Chondrocyte (in vitro differentiated cells): ENCODE measurements at places on chromosomes 16 and 17. TPM values are rescaled to one million over a fixed set of nuclear protein-coding genes. Genes with fewer than 3 reads are reported as not detected.

KRT23 gene
- not detected in 3 replicates for total RNA-seq

PIPOX gene
- total RNA-seq, result 1.5 to 2.3 TPM (median 2.2 TPM) in 3 replicates

EME1 gene
- total RNA-seq, result 1.9 to 6.8 TPM (median 2.5 TPM) in 3 replicates

DNA sequence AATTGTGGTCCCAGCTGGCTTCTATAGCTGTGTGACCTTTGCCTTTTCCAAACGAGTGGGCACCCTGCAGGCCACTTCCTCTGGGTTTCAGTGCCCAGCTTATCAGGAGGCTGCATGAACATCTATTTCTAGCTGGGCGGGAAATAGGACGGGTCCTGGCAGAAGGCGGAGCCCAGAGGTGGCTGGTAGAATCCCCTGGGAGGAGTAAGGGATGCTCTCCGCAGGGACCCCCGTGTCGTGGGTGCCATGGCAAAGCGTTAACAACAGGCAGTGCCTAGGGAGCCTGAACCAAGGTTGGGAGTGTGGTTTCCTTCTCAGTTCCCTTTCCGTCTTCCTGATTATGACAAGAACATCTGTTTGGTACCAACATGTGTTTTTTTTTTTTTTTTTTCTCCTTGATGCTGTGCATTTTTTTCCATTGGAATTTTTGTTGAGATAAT is 58.2 kb downstream of the PLCG2 start:
- no peak for DNase-seq

DNA sequence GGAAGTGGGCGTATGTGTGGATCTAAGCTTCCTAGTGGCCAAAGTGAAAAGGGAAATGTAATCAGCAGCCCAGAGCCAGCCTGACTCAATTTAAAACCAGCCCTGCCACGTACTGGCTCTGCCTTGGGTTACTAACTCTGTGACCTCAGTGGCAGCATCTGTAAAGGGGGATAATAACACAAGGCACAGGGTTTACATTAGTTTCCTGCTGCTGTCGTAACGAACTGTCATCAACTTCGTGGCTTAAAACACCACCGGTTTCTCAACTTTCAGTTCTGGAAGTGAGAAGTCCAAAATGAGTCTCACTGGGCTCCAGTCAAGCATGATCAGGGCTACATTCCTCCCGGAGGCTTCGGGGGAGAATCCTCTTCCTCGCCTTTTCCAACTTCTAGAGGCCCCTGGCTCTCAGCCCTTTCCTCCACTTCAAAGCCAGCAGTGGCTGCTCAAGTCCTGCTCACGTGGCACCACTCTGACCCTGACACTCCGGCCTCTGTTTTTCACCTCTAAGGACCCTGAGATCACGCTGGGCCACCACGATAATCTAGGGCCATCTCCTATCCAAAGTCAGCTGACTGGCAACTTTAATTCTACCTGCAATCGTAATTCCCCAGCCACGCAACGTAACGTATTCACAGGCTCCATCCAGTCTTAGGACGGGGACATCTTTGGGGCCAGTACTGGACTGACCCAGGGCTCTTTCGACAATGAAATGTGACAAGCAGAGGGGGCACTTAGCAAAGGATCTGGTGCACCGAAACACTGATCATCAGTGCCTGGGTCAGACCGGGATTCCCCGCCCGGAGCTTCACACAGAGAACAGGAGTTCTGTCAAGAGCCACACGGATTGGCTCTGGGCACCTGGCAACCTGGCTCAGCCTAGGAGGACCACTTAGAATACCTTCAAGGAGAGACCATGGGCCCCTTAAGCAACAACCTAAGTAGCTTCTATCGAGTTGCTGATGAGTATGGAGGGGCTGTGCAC is 14.5 kb downstream of the TMC6 start:
- peak; percentile 40 for DNase-seq

CCL17 gene
- not detected in 3 replicates for total RNA-seq

DNA sequence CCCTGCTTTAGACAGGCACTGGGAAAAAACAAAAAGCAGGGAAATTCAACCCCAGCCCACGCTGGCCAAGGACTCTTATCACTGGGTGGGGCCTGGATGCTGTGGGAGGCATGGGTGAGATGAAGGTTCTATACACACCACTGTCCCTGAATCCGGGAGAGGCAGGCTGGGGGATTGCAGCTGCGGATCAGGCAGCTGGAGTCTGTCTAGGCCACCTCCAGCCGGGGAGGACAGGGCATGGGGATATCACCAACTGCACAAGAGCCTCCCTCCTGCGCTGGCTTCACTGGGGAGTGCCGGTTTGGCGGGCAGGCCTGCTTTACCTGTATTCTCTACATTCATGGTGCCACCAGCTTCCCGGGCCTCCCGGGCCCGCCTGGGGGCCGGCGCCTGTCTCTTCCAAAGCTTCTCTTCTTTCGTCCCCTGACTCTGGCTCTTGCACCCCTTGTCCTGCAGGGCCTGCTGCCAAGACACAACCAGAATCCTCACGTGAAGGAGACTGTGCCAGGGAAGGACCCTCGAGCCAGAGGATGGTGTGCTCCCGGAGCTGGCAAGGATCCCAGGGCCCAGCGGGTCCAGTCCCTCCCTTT is 13.9 kb downstream of the KIFC3 start:
- no peak for DNase-seq

PTX4 gene
- not detected in 3 replicates for total RNA-seq

KRT12 gene
- total RNA-seq, result not detected in 3 replicates

GRCh38 chr17:4247971-4248388 is 15.8 kb downstream of the ANKFY1 start:
- no peak for DNase-seq

DNA sequence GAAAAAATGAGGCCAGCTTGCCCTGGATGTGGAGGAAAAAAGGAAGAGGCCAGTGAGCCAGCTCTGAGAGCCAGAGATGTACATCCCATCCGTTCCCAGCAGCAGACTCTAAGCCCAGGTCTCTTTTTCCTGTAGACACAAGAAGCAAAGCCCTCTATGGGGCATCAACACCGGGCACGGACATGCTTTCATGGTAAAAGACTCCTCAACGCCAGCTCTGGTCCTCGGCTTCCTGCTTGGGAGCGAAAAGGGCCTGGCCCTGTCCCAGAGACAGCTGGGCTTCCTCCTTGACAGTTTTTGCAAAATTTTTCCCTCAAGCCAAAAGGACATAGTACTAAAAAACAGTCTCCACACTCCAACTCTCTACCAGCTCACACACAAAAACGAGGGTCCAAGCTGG is 27.1 kb downstream of the PELP1 start:
- no peak for DNase-seq

DNA sequence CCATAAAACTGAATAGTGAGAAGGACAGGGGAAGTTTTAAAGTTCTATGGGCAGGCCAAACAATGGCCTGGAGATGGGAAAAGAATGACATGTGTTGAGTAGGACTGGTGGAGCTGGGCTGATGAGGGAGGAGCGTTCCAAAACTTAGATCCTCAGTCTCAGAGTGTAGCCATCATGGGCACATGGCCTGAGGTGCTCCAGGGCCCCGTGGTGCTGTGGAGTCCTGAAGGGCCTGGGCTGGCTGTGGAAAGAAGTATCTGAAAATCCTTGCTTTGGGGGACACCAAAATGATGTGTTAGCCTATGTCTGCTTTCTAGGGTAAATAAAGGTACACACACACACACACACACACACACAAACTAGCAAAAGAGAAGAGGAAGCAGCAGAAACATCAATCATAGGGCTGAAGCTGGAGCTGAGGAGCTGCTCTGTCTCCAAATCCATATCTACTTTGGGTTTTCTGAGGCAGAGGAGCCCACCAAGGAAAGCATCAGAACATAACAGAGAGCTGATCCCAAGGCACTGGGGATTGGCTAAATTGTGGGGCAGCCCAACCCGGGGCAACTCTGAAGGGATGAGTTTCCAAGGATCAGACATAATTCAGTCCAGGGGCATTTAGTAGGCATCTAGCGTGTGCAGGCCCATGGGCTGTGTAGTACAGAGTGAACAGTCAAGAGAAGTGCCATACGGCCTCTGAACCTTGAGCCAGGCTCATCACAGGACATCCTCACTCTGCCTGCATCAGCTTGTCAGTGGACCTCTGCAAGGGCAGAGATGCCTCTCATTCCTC is 85.2 kb downstream of the C16orf78 start:
- peak; percentile 48 for DNase-seq

DNA sequence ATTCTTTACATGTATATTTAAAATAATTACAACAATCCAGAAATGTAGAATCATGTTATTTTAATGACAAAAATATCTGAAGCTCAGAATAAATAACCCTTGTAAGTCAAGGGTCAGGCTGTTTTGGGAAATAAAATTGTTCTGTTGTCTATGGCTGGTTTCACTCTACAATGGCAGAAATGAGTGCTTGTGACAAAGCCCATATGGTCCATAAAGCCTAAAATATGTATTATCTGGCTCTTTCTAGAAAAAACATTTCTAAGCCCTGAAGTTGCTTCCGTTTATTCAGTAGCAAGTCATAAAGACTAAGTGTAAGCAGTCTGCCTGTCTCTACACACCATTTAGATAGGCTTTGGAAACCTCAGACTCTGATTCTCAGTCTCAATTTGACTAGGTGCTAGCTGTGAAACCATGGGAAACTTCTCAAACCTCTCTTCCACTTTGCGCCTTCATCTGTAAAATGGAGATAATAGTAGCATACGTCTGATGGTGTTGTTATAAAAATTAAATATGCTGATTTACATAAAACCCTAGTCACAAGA is 365.7 kb upstream of the CA10 start:
- no peak for DNase-seq

- DNase-seq, result peak; percentile 48
Observed at GRCh38 chr16:81601008-81601428, 156.4 kb downstream of the CMIP start.

NGFR gene
- total RNA-seq, result 1.7 to 4.4 TPM (median 1.8 TPM) in 3 replicates

KRTAP4-9 gene
- not detected in 3 replicates for total RNA-seq

DNA sequence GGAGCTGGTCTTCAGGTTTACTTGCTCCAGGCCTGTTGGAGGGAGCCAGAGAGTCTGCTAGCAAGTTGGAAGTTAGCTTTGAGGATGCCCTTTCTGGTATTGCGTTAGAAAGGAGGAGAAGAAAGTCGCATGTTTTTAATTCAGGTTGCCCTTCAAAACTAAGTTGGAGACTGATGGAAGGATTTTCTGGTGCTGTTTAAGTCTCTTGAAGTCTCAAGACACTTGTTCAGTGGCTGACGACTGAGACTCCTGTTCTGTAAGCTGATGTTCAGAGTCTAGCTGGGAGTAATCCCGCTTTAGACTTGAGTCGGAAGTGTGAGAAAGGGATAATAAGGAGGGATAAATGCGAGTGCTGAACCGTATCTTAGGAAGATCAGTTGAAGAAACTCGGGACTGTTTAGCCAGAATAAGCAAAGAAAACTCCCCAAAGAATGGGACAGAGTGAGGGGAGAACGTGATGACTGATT is 740 bp downstream of the AATF start:
- no peak for DNase-seq

UBE2G1 gene
- total RNA-seq, result 54.6 to 80.0 TPM (median 79.2 TPM) in 3 replicates

CFAP97D1 gene
- not detected in 3 replicates for total RNA-seq

- no peak for DNase-seq
Observed at GRCh38 chr16:84999200-84999599, 12.1 kb downstream of the ZDHHC7 start.

- DNase-seq, result no peak
Observed at GRCh38 chr17:75849279-75849646, 5.1 kb upstream of the UNC13D start.

GRCh38 chr16:66032841-66033240 is 333.6 kb upstream of the CDH5 start:
- no peak for DNase-seq

DNA sequence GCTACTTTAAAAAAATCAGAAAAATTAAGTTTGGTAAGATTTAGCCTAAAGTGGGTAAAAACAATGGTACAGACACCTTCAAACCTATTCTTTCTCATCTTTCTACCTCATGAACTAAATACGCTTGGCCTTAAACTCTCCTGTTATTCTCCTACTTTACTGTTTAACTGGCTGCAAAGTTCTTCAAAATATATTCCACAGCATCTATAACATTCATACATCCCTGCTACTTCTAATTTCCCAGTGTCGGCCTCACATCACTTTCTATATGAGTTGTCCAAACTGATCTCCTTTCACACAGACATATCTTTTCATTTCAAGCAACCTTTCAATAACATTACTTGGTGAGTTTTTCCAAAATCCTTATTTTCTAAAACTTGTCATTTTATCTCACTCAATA is 64.0 kb downstream of the MED13 start:
- DNase-seq, result no peak

EIF3CL gene
- 62.1 to 102 TPM (median 74.2 TPM) in 3 replicates for total RNA-seq

DNA sequence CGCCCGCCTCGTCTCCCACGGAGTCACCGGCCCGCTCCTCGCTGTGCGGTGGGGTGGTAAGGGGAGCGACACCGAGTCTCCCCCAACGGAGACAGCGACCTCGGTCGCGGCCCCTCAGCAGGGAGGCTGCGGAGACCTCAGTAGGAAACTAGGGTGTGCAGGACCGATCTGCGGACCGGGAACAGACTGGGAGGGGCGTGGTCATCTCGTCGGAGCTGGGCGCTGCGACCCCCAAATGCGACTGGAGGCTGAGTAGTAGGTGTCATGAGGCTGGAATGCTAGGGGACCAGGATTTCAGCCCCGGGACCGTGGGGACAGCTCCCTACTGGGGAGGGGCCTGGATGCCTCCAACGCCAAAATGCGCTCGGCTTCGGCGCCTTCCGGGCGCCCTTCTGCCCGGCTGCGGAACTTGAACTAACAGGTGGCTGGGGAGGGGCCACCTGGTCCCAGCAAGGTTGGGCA is 1.3 kb downstream of the CACNG4 start:
- no peak for DNase-seq

GRCh38 chr16:11340710-11341109 is 4.5 kb upstream of the RMI2 start:
- no peak for DNase-seq

DNA sequence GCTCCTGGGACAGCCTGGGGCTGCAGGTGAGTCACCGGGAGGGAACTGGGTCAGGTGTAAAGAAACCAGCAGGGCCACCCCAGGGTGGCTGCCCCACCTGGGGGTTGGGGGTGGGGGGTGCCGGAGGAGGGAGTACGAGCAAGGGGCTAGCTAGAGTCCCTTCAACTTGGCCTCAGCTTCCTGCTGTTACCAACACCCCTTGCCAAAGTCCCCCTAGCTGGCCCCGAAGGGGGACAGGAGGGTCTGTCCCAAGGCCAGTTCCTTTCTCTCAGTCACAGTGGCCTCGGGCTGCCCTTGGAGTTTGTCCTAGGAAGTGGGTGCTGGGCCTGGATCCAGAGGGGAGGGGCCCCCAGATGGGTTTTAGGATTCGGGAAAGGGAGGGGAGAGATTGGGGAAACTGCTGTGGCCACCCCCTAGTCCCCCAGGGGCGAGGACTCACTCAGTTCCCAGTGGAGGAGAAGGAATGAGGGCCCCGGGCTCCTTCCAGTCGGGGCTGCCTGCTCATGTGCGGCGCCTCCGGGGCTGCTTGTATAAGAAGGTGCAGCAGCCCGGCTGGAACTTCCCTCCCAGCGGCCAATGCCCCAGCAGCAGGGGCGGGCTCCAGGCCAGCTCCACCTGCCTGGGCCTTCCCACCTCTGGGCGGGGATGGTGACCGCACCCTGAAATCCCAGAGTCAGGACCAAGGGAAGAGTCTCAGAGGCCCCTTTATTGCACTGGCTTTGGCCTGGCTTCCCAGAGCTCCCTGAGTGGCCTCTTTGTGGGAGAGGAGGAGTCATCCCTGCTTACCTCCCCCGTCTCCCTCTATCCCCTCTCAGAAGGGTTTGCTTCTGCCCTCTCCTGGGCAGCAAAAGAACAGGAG is 7.3 kb downstream of the ARHGAP27 start:
- DNase-seq, result no peak

GRCh38 chr17:11097121-11097520 is 143.9 kb upstream of the SHISA6 start:
- DNase-seq, result no peak

- DNase-seq, result no peak
Observed at GRCh38 chr16:46673320-46674013, 15.5 kb downstream of the VPS35 start.
